ENCODE measurements at places on chromosomes 4 and X.

DNA sequence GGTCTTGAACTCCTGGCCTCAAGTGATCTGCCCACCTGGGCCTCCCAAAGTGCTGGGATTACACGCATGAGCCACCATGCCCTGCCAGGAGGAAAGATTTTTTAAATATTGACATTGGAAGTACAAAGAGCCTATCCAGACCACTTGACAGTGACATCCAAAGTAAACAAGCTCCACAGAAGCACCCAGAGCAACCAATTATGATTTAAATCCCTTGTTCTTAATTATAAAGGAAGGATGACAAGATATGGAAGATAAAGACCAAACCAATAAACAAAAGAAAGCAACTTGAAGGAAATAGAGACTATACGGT, 27.7 kb upstream of the RPL34 start:
- no peak for DNase-seq

- DNase-seq, result no peak
These were observed 70.7 kb downstream of the RTL5 start for GRCh38 chrX:72060921-72061490.

GRCh38 chrX:11998944-11999343, 139.3 kb upstream of the FRMPD4 start:
- DNase-seq, result no peak

GRCh38 chrX:12789976-12790375, 1.2 kb upstream of the PRPS2 start:
- DNase-seq, result no peak

DNA sequence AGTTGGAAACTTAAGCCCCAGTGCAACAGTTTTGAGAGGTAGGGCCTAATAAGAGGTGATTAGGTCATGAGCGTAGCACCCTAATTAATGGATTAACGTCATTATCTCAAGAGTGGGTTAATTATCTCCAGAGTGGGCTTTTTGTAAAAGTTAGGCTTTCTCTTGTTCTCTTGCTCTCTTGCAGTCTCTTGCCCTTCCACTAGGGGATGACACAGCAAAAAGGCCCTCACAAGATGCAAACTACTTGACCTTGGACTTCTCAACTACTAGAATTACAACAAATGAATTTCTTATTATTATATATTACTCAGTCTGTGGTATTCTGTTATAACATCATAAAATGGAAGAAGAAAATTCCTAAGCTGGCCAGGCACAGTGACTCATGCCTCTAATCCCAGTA, 22.1 kb upstream of the NDST3 start:
- no peak for DNase-seq

Data from DMS 273 treated with DMSO at 0.1 percent for 48 hours (cell line).